Cortex of kidney (tissue), 1 donor: ENCODE measurements at places on chromosomes 7 and 10.

GRCh38 chr10:121183236-121183635 lies 332.1 kb downstream of the WDR11 start:
- no peak for DNase-seq

DNA sequence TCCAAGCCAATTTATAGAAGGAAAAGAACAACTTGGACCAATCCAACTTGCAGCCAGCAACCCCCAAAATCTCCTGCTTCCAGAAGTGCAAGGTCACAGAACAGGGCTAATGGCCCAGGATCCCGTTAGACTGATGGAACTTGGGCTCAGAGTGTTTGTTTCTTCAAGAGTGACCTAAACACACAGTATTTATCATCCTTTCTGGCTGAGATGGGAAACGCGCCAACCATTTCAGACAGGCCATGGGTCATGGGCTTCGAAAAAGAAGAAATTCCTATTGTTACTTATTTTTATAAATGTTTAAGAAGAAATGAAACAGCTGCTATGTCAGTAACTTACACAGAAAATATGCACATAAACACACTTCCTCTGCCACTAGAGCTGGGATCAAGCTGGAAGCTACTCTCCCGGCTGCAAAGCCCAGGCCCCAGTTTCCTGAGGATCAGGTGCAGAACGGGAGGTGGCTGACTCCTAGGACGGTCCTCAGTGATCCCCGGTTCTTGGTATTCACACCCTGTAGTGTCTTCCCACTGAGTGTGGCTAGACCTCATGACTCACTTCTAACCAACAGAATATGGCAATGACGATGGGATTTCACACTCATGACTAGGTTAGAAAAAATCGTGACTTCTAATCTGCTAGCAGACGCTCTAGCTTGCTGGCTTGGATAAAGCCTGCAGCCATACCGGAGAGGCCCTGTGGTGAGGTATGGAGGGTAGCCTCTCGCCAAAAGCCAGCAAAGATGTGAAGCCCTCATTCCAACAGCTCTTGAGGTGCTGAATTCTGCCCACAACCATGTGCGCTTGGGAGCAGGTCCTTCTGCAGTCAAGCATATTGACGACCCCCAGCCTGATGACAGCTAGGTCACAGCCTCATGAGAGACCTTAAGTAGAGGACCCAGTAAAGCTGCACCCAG lies 60.2 kb downstream of the CHST15 start:
- no peak for DNase-seq

DNA sequence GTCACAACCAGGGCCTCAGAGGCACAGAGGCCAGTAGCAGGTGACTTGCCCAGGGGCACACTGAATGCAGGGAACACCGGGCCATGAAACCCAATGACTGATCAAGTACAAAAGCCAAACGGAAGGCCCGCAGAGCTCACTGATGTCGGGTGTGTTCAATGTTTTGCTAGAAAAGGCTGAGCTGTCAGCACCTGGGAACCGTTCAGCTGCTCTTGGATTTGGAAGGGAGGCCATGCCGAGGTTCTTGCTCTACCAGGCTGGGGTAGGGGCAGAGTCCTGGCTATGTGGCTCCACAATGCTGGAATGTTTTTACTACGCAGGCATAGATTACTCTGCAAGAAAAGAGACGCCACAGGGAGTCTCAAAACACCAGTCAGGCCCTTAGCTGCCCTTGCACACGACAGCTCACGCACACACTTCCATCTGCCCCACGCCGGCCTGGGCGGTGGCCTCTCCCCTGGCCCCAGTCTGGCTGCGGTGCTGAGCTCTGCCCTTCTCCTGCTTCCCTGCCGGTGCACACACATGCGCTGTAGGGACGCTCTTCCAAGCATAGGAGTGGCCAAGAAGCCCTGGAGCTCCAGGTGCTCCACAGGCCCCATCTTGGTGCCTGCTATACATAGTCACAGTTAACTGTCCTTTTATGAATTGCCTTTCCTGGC lies 79.9 kb downstream of the ZRANB1 start:
- no peak for DNase-seq

GRCh38 chr7:18330548-18330947 lies 165.0 kb upstream of the HDAC9 start:
- DNase-seq, result no peak

- no peak for DNase-seq
These were observed 122.2 kb upstream of the PRSS58 start for GRCh38 chr7:142380069-142380468.

GRCh38 chr10:103915796-103916195 lies 2.2 kb downstream of the STN1 start:
- no peak for DNase-seq

- no peak for DNase-seq
These were observed 819 bp downstream of the HYCC1 start for GRCh38 chr7:23012908-23013714.

- DNase-seq, result no peak
These were observed 26.5 kb upstream of the GPR141 start for GRCh38 chr7:37656913-37657530.

GRCh38 chr10:78712147-78712546 lies 356.6 kb upstream of the ZMIZ1 start:
- DNase-seq, result no peak

DNA sequence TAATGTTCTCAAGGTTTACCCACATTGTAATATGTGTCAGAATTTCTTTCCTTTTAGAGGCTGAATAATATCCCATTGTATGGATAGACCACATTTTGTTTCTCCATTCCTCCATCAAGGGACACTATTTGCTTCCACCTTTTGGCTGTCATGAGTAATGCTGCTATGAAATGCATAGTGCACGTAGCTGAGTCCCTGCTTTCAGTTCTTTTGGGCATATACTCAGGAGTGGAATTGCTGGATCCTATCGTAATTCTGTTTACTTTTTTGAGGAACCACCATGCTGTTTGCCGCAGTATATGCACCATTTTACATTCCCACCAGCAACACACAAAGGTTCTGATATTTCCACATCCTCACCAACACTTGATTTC lies 60.0 kb downstream of the PRF1 start:
- no peak for DNase-seq

GRCh38 chr7:144384555-144385245 lies 18.8 kb downstream of the NOBOX start:
- DNase-seq, result no peak

GRCh38 chr7:118005026-118005425 lies 131.8 kb upstream of the CTTNBP2 start:
- no peak for DNase-seq

- no peak for DNase-seq
These were observed 35.3 kb upstream of the ZNF488 start for GRCh38 chr10:47419421-47419820.
